Right atrium auricular region (tissue), 2 donors: ENCODE measurements at places on chromosomes 2 and 18. TPM values are rescaled to one million over a fixed set of nuclear protein-coding genes. Genes with fewer than 3 reads are reported as not detected.

The STARD6 gene
- not detected for total RNA-seq

- peaks cover 14% of the 10 kb centered on the region for H3K4me1 ChIP-seq
- H3K27ac ChIP-seq: peak overlapping the region; percentile 19
- no peak for DNase-seq
- no peaks in the 10 kb centered on the region for H3K27me3 ChIP-seq
- no peaks in the 10 kb centered on the region for H3K36me3 ChIP-seq
- no peak overlapping the region for H3K4me3 ChIP-seq
These were observed 6.3 kb downstream of the HDHD2 start for GRCh38 chr18:47143899-47144485.

The SGO2 gene
- total RNA-seq: 1.9 TPM

The EFEMP1 gene
- 246 TPM for total RNA-seq

The TMEM247 gene
- total RNA-seq: not detected

- no peaks in the 10 kb centered on the region for H3K27me3 ChIP-seq
- no peaks in the 10 kb centered on the region for H3K4me1 ChIP-seq
- peak overlapping the region; percentile 32 for H3K27ac ChIP-seq
- H3K4me3 ChIP-seq: no peak overlapping the region
- DNase-seq: peak; percentile 99
These were observed 4.4 kb downstream of the CCL20 start for GRCh38 chr2:227817850-227818674.

The MAL gene
- total RNA-seq: 7.4 TPM

DNA sequence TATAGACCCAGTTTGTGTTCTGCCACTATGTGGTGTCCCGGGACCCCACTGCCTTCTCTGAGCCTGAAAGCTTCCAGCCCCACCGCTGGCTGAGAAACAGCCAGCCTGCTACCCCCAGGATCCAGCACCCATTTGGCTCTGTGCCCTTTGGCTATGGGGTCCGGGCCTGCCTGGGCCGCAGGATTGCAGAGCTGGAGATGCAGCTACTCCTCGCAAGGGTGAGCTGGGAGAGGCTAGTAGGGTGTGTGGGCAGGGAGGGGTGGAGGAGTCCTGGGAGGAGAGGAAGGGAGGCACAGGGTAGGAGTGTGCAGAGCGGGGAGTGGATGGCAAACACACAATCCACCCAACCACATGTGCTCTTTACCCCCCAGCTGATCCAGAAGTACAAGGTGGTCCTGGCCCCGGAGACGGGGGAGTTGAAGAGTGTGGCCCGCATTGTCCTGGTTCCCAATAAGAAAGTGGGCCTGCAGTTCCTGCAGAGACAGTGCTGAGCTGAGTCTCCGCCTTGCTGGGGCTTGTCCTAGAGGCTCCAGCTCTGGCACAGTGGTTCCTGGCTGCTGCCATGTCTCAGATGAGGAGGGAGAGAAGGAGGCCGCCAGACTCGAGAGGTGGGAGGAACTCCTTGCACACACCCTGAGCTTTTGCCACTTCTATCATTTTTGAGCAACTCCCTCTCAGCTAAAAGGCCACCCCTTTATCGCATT is 16.9 kb downstream of the PRKAG3 start:
- H3K36me3 ChIP-seq: peaks cover 35% of the 10 kb centered on the region
- no peak overlapping the region for H3K27ac ChIP-seq
- DNase-seq: peak; percentile 55
- no peaks in the 10 kb centered on the region for H3K4me1 ChIP-seq
- H3K4me3 ChIP-seq: no peak overlapping the region
- H3K27me3 ChIP-seq: no peaks in the 10 kb centered on the region

The CRACDL gene
- total RNA-seq: 7.4 TPM

The TTN gene
- total RNA-seq: 3,257 TPM

DNA sequence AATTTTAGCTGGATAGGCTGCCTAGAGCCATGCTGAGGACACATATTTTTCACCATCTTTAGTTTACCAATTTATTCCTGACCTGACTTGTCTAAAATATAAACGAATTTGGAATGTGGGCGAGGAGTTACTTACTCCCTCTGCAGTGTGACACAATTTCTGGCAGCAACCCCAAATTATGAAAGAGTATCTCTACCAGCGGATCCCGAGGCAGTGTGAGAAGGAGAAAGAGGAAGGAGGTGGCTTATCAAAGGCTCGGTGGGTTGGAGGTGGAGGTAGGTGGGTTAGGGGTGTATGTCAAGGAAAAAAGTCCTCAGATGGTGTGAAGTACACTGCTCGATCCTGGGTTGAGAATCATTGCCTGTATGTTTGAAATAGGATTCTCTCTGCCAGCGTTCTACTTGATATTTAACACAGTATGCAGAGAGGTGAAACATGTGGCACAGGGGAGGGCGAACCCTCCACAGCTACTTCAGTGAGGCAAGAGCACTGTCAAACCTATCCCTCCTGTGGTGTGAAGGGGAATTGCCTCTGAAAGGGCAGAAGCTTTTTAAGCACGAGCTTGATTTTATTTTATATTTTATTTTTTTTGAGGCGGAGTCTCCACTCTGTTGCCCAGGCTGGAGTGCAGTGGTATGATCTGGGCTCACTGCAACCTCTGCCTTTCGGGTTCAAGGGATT is 76.0 kb downstream of the RFTN2 start:
- H3K27me3 ChIP-seq: no peaks in the 10 kb centered on the region
- no peak overlapping the region for H3K4me3 ChIP-seq

DNA sequence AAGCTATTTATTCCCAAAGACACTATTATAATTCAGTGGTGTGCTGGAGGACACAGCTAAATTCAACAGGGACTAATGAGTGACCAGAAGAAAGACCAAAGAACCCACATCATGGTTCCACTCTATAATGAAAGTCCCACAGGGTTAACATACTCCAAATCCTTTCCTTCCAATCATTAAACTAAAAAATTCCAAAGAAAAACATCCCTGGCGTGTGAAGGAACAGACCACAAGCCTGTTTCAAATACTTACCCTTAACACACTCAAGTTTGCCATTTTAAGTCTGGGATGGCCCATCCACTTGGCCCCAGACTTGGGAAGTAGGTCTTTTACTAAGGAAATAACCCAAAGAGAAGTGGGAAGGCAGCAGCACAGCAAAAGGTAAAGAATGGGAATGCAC is 150.1 kb upstream of the CCDC150 start:
- DNase-seq: no peak
- no peak overlapping the region for H3K27ac ChIP-seq
- H3K36me3 ChIP-seq: no peaks in the 10 kb centered on the region
- peaks cover 11% of the 10 kb centered on the region for H3K4me1 ChIP-seq
- H3K27me3 ChIP-seq: no peaks in the 10 kb centered on the region

The POU3F3 gene
- total RNA-seq: 0.79 TPM

The UCN gene
- total RNA-seq: 2.6 TPM

The EXOC6B gene
- total RNA-seq: 111 TPM

DNA sequence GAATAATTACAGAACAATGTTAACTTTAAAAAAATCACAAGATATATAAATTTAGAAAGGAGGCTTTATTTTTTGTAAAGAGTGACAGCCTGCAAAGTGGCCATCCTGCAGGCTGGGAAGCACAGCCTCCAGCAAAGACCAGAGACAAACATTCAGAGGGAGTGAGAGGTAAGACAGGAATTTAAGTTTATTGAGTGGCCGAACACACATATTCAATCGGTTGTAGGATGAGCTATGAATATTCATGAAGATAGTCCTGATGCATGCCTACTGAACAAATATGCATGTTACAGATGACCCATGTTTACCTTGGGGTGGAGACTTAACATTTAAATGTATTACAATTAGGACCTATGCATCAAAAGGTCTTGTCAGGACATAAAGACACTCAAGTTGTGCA is 33.4 kb upstream of the HNRNPA3 start:
- H3K27me3 ChIP-seq: no peaks in the 10 kb centered on the region
- H3K4me3 ChIP-seq: no peak overlapping the region
- no peaks in the 10 kb centered on the region for H3K36me3 ChIP-seq
- no peak overlapping the region for H3K27ac ChIP-seq
- H3K4me1 ChIP-seq: no peaks in the 10 kb centered on the region
- DNase-seq: no peak
